ENCODE measurements at places on chromosomes 3 and 15. TPM values are rescaled to one million over a fixed set of nuclear protein-coding genes. Genes with fewer than 3 reads are reported as not detected.
A peak's percentile ranks its signal among the peaks of the same experiment; 100 is the strongest.

THSD4 gene
- 2.2 TPM for total RNA-seq

AKAP13 gene
- 98.5 TPM for total RNA-seq

GRCh38 chr3:77373619-77374018, 333.7 kb downstream of the ROBO2 start:
- no peaks in the 10 kb centered on the region for H3K36me3 ChIP-seq
- no peaks in the 10 kb centered on the region for H3K27me3 ChIP-seq
- no peaks in the 10 kb centered on the region for H3K4me1 ChIP-seq
- H3K4me3 ChIP-seq, result no peak overlapping the region
- DNase-seq, result no peak
- H3K27ac ChIP-seq, result no peak overlapping the region

UBE2E2 gene
- total RNA-seq, result 48.5 TPM

GOLGA6L4 gene
- total RNA-seq, result 5.0 TPM

GRCh38 chr15:99928429-99928981, 195.3 kb upstream of the LYSMD4 start:
- no peaks in the 10 kb centered on the region for H3K27me3 ChIP-seq
- H3K4me3 ChIP-seq, result peak overlapping the region; percentile 22
- peak; percentile 90 for DNase-seq
- H3K36me3 ChIP-seq, result no peaks in the 10 kb centered on the region
- peaks cover 5% of the 10 kb centered on the region for H3K4me1 ChIP-seq
- peak overlapping the region; percentile 81 for H3K27ac ChIP-seq

GRCh38 chr15:26928051-26928450, 42.9 kb upstream of the GABRG3 start:
- H3K36me3 ChIP-seq, result no peaks in the 10 kb centered on the region
- no peak for DNase-seq
- H3K27me3 ChIP-seq, result no peaks in the 10 kb centered on the region
- H3K4me3 ChIP-seq, result no peak overlapping the region
- no peaks in the 10 kb centered on the region for H3K4me1 ChIP-seq

DNA sequence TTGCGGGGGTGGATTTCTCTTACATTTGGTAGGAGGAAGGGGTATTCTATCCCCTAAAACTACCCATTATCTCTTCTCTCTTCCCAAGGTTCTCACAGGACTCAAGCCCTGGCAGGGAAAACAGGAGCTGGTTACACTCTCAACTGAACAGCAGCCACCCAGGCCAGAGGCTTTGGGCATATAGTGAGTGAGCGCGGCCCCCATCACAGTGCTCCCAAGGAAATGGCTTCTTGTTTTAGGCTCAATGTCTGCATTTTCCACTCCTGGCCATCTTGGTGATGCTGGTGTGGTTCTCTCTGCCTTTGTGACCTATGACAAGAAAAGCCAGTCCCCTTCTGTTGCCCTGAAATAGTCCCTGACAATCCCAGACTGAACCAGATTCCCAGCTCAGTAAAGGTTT, 50.1 kb downstream of the WDR76 start:
- H3K4me1 ChIP-seq, result no peaks in the 10 kb centered on the region
- no peaks in the 10 kb centered on the region for H3K36me3 ChIP-seq
- H3K27me3 ChIP-seq, result no peaks in the 10 kb centered on the region
- no peak for DNase-seq
- H3K4me3 ChIP-seq, result no peak overlapping the region

CORO2B gene
- 3.1 TPM for total RNA-seq

DNA sequence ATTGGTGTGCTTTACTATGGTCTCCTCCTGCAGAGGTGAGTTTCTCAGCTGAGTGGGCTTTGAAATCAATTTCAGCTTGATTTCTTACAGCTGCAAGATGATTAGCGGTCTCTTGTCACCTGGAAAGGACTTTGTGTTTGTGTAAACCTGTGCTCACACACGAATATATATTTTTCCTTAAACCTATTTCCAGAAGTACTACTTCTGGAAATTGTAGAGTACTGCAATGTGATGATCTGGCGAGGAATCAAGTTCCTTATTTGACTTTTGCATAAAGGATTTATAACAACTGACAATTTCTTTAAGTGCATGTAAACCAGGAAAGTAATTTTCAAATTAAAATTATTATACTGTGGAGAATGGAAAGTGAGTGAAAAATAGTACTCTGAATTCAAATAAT, 2.1 kb downstream of the MCTP2 start:
- H3K27me3 ChIP-seq, result peaks cover 9% of the 10 kb centered on the region
- DNase-seq, result no peak
- peaks cover 17% of the 10 kb centered on the region for H3K4me1 ChIP-seq
- no peak overlapping the region for H3K27ac ChIP-seq
- no peaks in the 10 kb centered on the region for H3K36me3 ChIP-seq
- H3K4me3 ChIP-seq, result no peak overlapping the region

- no peak overlapping the region for H3K27ac ChIP-seq
- H3K27me3 ChIP-seq, result no peaks in the 10 kb centered on the region
- DNase-seq, result no peak
- H3K4me1 ChIP-seq, result no peaks in the 10 kb centered on the region
- H3K36me3 ChIP-seq, result no peaks in the 10 kb centered on the region
Measured at GRCh38 chr15:75112848-75113492, 88.7 kb upstream of the C15orf39 start.
